Stimulated activated CD4-positive, alpha-beta T cell treated with anti-CD3 and anti-CD28 coated beads, Interleukin-1b, Interleukin-23, amount 100 ng/mL, for 1 hour (primary cell): ENCODE measurements at places on chromosomes 6 and 20.

- no peak for DNase-seq
These were observed 279.0 kb downstream of the MAFB start for GRCh38 chr20:40410028-40410427.

GRCh38 chr6:106608080-106608668, 21.1 kb downstream of the RTN4IP1 start:
- no peak for DNase-seq

- no peak for DNase-seq
These were observed 79.3 kb downstream of the INSM1 start for GRCh38 chr20:20447196-20447595.

GRCh38 chr6:150738092-150738629, 127.3 kb upstream of the MTHFD1L start:
- no peak for DNase-seq

DNA sequence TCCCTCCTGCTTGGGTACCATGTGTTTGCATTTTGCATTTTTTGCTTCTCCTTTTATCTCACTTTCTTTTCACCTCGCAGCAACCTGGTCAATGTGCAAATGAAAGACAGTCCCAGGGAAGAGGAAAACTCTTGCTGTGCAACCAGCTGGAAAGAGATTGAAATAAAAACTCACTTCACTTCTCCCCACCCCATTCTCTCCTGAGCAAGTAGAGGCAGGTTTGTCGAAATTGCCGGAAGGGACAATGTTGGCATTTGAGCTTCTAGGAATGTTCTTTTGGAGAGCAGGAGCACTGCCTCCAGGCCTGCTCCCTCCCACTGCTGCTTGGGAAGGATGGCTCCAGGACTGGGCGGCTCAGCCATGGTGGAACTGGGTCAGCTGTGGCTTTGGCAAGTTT, 30.6 kb downstream of the KCNG1 start:
- DNase-seq, result no peak

DNA sequence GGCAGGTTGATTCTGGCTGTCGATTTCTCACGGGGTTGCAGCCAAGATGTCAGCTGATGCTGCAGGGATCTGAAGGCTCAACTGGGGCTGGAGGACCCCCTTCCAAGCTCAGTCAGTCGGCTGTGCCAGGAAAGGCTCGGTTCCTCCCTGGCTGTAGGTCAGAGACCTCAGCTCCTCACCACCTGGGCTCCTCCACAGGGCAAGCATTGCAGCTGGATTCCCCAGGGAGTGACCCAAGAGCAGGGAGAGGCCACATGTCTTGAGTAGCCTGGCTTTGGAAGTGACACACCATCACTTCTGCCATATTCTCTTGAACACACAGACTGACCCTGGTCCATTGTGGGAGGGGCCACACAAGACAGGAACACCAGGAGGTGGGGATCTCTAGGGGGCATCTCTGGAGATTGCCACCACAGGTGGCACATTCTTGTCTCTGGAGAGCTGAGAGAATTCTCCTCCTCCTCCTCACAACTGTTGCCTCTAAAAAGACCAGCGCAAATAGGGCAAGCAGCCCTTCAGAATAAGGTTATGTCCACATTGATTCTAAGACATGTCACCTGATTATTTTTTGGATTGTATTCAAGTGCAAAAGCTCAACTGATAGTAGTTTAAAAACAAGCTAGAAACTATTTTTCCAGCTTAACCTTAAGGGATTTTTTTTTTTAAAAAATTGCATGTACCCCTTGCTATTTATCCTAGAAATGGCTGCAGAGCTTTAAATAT, 270.5 kb downstream of the NRN1 start:
- DNase-seq, result no peak

GRCh38 chr20:2654831-2655230, 2.4 kb downstream of the NOP56 start:
- DNase-seq, result no peak

DNA sequence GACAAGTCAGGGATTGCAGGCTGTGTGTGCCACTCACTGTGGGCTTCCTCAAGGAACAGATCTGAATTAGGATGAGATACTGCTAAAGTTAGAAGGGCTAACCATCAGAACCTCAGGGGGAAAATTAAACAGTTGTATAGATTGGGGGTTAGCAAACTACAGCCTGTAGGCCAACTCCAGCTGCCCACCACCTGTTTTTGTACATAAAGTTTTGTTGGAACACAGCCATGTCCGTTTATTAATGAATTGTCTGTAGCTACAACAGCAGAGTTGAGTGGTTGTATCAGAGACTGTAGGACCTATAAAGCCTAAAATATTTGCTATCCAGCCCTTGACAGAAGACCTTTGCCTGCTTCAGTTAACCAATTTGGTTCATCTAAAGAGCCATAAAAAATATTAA, 127.2 kb upstream of the ECI2 start:
- DNase-seq, result no peak

GRCh38 chr20:57651881-57652605, 31.8 kb upstream of the ZBP1 start:
- DNase-seq, result no peak

- DNase-seq, result no peak
These were observed 70.1 kb upstream of the RPS6KA2 start for GRCh38 chr6:166697113-166697512.

GRCh38 chr20:3751675-3752385, 15.7 kb downstream of the ADISSP start:
- DNase-seq, result no peak

- DNase-seq, result no peak
These were observed 155.5 kb downstream of the ESR1 start for GRCh38 chr6:151963001-151963400.

- DNase-seq, result no peak
These were observed 226.2 kb downstream of the TTLL2 start for GRCh38 chr6:167550941-167551627.

DNA sequence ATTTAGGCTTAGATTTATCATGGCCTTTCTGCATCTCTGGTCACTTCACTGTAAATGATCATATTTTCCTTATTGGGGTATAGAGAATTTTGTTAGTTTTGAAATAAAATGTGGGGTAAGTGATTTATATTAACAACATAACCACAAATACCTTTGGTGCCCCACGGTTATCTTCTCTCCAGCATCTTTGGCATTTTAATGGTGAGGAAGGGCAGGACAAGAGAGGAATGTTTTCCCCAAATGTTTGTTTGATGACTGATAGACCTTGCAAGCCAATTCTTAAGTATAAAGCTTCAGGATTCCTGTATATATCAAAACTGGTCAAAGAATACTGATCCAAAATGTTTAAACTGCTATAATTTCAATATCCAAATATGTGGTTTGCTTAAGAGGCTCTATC, 171.6 kb upstream of the SMLR1 start:
- DNase-seq, result no peak

- DNase-seq, result no peak
These were observed 22.8 kb downstream of the FYN start for GRCh38 chr6:111850295-111850937.

DNA sequence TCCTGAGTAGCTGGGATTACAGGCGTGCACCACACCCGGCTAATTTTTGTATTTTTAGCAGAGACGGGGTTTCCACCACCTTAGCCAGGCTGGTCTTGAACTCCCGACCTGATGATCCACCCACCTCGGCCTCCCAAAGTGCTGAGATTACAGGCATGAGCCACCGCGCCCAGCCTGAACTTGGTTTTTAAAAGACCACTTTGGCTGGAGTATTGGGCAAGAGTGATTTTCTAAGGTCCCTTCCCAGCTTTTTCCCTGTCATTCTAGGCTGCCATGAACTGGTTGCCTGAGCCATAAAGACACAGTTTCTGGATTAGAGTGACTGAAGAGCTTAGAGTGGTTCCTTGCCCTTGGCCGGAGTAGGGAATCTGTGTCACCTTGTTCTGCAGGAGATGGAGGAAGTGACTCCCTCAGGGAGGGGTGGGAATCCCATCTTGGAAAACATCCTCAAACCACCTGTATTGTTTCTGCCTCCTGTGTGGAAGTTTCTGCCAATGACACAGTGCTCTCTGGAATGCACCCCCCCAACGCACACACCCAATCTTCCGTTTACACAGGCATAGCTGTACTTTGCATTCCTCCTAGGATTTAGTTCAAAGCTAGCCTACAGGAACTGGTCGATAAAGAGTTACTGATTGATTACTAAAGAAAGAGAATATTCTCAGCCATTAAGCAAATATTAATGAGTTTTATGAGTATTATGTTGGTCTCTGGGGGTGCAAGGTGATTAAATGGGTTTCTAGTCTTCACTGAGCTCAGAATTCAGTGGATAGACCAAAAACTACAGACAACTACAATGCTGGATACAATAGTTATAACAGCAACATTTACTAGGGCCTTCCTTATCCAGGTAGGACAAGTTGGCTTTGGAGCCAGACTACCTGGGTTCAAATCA, 18.2 kb downstream of the BCL2L1 start:
- DNase-seq, result no peak

- no peak for DNase-seq
These were observed 232.5 kb downstream of the RFPL4B start for GRCh38 chr6:112579601-112580000.

- no peak for DNase-seq
These were observed 32.5 kb upstream of the NKAIN2 start for GRCh38 chr6:123771126-123771525.

- DNase-seq, result no peak
These were observed 121.4 kb upstream of the MAP3K7 start for GRCh38 chr6:90708206-90708737.

- no peak for DNase-seq
These were observed 24.4 kb downstream of the CNBD2 start for GRCh38 chr20:35992713-35993335.

- DNase-seq, result no peak
These were observed 41.2 kb downstream of the IGF2R start for GRCh38 chr6:160010067-160010466.

- DNase-seq, result no peak
These were observed 81.6 kb downstream of the FOXA2 start for GRCh38 chr20:22502731-22503191.

- DNase-seq, result no peak
These were observed 43.0 kb downstream of the TSPYL4 start for GRCh38 chr6:116210750-116211425.

GRCh38 chr6:166346965-166347364, 4.6 kb upstream of the SFT2D1 start:
- DNase-seq, result no peak

- DNase-seq, result no peak
These were observed 1.3 kb downstream of the RNF146 start for GRCh38 chr6:127267646-127268625.

- DNase-seq, result no peak
These were observed 39.5 kb downstream of the SPDEF start for GRCh38 chr6:34516391-34517324.

DNA sequence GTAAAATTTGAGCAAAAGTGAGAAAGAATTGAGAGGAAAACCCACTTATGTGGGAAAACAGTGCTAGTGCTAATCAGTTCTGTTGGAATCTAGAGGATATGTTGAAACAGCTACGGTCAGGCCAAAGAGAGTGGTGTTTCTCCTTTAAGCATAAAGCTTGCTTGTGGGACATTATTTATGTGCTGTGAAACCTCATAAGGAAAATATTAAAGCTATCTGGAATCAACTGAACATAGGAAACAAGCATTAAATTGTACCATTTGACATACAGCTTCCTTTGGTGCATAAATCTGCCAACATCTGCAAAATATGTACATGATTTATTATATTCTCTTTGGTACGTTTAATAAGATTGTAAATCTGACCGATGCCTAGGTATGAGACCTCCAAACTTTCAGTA, 182.5 kb upstream of the PDE10A start:
- no peak for DNase-seq

- DNase-seq, result no peak
These were observed 14.7 kb upstream of the PYGB start for GRCh38 chr20:25233016-25233772.

- peak; percentile 2 for DNase-seq
These were observed 968 bp downstream of the PHF3 start for GRCh38 chr6:63636518-63637021.

DNA sequence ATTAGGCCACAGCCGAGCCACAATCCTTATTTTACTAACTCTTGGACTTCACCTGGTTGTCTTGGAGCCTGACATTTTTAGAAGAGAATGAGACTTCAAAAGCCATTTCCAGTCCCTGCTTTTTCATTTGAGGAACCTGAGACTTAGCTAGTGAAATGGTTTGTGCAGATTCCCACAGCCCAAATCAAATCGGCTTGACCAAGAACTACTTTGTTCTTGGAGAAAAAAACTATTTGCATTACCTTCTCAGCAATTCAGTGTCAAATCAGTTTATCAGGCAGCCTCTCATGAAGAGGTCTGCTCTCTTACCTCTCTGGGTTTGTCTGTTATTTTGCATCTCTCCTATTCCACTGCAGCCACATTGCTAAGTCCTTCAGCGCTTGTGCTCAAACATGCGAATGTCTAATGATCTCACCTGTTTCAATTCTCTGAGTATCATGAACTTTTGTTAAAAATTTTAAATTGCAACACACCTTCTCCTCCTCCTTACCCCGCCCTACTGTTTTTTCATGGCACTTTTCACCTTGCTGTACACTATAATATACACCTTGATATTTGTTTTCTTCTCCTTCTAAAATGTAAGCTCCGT, 573 bp upstream of the IFNGR1 start:
- DNase-seq, result no peak

- DNase-seq, result no peak
These were observed 42.9 kb downstream of the BCAS4 start for GRCh38 chr20:50837532-50838321.

GRCh38 chr6:122649701-122650100, 39.5 kb downstream of the PKIB start:
- no peak for DNase-seq

GRCh38 chr20:399182-399707, 8.9 kb upstream of the RBCK1 start:
- DNase-seq, result no peak

DNA sequence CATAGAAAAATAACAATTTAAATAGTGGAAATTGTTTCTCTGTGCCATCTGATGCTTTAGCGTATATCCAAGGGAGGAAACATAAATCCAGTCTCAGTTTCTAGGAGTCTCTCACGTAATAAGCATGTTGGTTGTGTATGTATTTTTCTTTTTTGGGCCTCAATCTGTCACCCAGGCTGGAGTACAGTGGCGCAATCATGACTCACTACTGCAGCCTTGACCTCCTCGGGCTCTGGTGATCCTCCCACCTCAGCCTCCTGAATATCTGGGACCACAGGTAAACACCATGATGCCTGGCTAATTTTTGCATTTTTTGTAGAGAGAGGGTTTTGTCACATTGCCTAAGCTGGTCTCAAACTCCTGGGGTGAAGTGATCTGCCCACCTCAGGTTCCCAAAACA, 78.6 kb upstream of the PLN start:
- no peak for DNase-seq
